ENCODE measurements at places on chromosomes 3 and 15.

- no peaks in the 10 kb centered on the region for H3K36me3 ChIP-seq
- DNase-seq = no peak
- no peaks in the 10 kb centered on the region for H3K27me3 ChIP-seq
- H3K4me3 ChIP-seq = no peak overlapping the region
Observed at GRCh38 chr3:73786321-73786807, 161.6 kb upstream of the PDZRN3 start.

- DNase-seq = no peak
- no peaks in the 10 kb centered on the region for H3K4me1 ChIP-seq
- no peaks in the 10 kb centered on the region for H3K27me3 ChIP-seq
- H3K4me3 ChIP-seq = no peak overlapping the region
- no peaks in the 10 kb centered on the region for H3K36me3 ChIP-seq
Observed at GRCh38 chr3:44223299-44223698, 18.4 kb upstream of the TOPAZ1 start.

DNA sequence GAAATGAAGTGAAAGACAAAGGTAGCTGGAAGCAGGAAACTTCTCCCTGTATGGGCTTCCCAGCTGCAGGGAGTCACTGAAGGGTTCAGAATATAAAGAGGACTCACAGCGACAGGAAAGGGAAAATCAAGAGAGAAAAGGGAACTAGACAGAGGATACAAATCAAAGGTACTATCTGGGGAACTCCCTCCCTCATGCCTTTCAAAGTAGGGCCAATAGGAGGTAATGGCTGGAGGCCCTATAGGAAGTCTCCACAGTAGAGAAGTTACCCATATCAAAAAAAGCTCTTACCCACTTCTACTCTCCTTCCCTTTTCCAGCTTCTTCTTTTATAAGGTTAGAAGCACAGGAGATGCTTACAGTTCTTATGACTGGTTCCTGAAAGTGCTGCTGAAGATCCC lies 43.5 kb downstream of the FMN1 start:
- no peaks in the 10 kb centered on the region for H3K36me3 ChIP-seq
- no peak overlapping the region for H3K27ac ChIP-seq
- DNase-seq = no peak

- H3K4me3 ChIP-seq = no peak overlapping the region
- peaks cover 14% of the 10 kb centered on the region for H3K4me1 ChIP-seq
- no peak overlapping the region for H3K27ac ChIP-seq
- no peaks in the 10 kb centered on the region for H3K27me3 ChIP-seq
- no peaks in the 10 kb centered on the region for H3K36me3 ChIP-seq
Observed at GRCh38 chr3:105747060-105747541, 121.7 kb downstream of the CBLB start.

- peaks cover 21% of the 10 kb centered on the region for H3K4me1 ChIP-seq
- H3K36me3 ChIP-seq = no peaks in the 10 kb centered on the region
- H3K27me3 ChIP-seq = no peaks in the 10 kb centered on the region
- H3K27ac ChIP-seq = no peak overlapping the region
Observed at GRCh38 chr3:194330160-194330559, 21.0 kb downstream of the CPN2 start.

- DNase-seq = peak; percentile 80
- no peaks in the 10 kb centered on the region for H3K36me3 ChIP-seq
- peaks cover 25% of the 10 kb centered on the region for H3K4me1 ChIP-seq
- peak overlapping the region; percentile 92 for H3K27ac ChIP-seq
- H3K4me3 ChIP-seq = no peak overlapping the region
Observed at GRCh38 chr3:45199837-45200648, 26.0 kb downstream of the TMEM158 start.

GRCh38 chr3:152540120-152540519 lies 271.4 kb downstream of the MBNL1 start:
- no peak overlapping the region for H3K27ac ChIP-seq
- no peaks in the 10 kb centered on the region for H3K27me3 ChIP-seq
- H3K4me1 ChIP-seq = no peaks in the 10 kb centered on the region
- H3K4me3 ChIP-seq = no peak overlapping the region

- peak overlapping the region; percentile 64 for H3K4me3 ChIP-seq
- H3K4me1 ChIP-seq = peaks cover 11% of the 10 kb centered on the region
Observed at GRCh38 chr15:90266061-90266431, 574 bp downstream of the NGRN start.

DNA sequence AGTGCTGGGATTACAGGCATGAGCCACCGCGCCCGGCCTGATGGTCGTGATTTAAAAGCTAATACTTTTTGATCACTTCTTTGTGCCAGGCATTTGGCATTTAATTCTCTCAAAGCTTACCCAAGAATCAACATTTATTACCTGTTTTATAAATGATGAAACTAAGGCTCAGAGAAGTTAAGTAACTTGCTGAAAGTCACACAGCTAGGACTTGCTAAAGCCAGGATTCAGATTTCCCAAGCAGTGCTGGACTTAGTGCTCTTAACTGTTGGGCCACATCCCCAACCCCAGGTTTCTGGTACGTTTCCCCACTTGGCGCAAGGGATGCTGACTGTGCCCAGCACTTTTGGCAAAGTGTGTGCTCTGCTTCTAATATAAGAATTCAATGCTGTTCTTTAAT lies 10.5 kb downstream of the GRK7 start:
- H3K4me3 ChIP-seq = no peak overlapping the region
- no peaks in the 10 kb centered on the region for H3K36me3 ChIP-seq
- no peaks in the 10 kb centered on the region for H3K4me1 ChIP-seq
- no peak overlapping the region for H3K27ac ChIP-seq
- DNase-seq = no peak

GRCh38 chr3:157232141-157232540 lies 72.2 kb upstream of the CCNL1 start:
- no peaks in the 10 kb centered on the region for H3K27me3 ChIP-seq
- H3K27ac ChIP-seq = no peak overlapping the region
- H3K4me3 ChIP-seq = no peak overlapping the region
- DNase-seq = no peak
- no peaks in the 10 kb centered on the region for H3K4me1 ChIP-seq

DNA sequence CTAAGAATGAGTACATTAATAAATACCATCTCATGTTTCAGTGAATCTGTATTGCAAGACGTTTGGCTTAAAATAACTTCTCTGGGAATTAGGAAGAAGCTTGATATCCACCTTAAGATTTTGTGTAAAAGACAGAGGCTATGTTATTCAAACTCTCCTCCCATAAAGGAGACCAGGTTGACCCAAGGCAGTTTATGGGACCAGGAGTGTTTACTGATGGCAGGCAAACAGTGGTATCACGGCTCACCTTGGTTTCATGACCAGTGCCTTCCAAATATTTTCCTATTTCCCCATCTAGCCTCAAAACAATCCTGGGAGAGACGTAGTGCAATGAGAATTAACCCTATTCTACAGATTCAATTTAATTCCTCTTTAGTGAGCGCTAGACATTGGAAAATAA lies 90.2 kb upstream of the SNTN start:
- no peak overlapping the region for H3K27ac ChIP-seq
- no peaks in the 10 kb centered on the region for H3K27me3 ChIP-seq
- H3K4me1 ChIP-seq = peaks cover 7% of the 10 kb centered on the region

- peaks cover 18% of the 10 kb centered on the region for H3K4me1 ChIP-seq
- no peaks in the 10 kb centered on the region for H3K27me3 ChIP-seq
- H3K4me3 ChIP-seq = no peak overlapping the region
- peak overlapping the region; percentile 80 for H3K27ac ChIP-seq
- no peak for DNase-seq
Observed at GRCh38 chr15:35727627-35728026, 181.7 kb upstream of the DPH6 start.

DNA sequence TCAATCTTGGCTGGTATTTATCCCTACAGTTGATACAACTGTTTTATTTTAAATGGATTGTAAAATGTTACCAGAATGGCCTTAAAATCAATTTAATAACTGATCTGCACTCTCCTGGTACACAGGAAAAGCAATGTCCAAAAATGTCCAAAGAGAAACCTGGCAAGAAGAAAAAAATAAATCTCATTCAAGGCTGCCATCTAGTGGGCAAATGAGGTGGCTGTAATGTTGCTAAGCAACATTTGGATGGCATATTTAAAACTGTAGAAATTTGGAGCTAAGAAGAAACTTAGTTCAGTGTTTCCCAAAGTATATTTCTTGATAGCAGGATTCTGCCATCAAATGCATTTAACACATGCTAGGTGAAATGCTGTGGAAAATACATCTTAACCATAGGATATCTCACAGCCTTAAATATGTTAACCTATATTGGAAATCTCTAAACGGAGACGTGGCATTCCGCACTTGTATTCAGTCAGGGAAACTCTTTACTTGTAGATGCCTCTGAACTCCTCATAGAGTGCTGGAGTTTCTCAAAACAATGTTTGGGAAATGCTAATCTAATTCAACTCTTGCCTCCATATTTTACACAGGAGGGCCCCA lies 216.8 kb downstream of the ERC2 start:
- H3K27me3 ChIP-seq = no peaks in the 10 kb centered on the region
- H3K36me3 ChIP-seq = no peaks in the 10 kb centered on the region
- H3K4me1 ChIP-seq = peaks cover 18% of the 10 kb centered on the region
- H3K27ac ChIP-seq = no peak overlapping the region

DNA sequence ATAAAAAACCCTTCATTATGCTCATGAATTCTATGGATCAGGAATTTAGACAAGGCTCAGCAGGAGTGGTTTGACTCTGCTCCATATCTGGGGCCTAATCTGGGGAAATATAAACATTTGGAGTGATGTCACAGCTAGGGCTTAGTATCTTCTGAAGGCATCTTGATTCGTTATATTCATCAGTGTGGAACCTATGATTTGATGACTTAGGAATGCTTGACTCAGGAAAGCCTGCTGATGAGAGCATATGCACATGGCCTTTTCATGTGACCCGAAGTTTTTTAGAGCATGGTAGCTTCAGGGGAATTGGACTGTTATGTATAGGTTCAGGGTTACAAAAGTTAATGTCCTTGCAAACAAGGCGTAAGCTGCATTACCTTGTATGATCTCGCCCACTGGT lies 184.9 kb upstream of the LRRC3B start:
- H3K4me3 ChIP-seq = no peak overlapping the region
- no peak overlapping the region for H3K27ac ChIP-seq
- no peaks in the 10 kb centered on the region for H3K36me3 ChIP-seq
- DNase-seq = no peak
- H3K27me3 ChIP-seq = no peaks in the 10 kb centered on the region
- no peaks in the 10 kb centered on the region for H3K4me1 ChIP-seq

DNA sequence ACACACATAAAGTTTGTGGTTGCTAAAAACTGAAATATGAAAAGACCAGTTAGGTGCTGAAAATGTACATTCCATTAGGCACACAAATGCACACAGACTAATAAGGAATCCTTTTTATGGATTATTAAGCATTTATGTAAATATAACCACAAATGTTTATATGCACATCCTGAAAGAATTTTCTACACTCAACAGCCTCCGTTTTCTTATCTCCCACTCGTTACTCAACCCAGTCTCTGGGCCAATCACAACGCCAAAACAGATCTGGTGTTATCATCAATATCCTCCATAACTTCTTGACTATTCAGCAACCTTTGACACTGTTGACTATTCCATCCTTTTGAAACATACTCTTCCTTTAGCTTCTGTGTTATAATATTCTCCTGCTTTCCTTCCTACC lies 136.4 kb downstream of the ATP8B4 start:
- no peak for DNase-seq
- H3K4me1 ChIP-seq = peaks cover 31% of the 10 kb centered on the region
- H3K36me3 ChIP-seq = no peaks in the 10 kb centered on the region
- no peak overlapping the region for H3K4me3 ChIP-seq
- H3K27me3 ChIP-seq = no peaks in the 10 kb centered on the region

- no peak for DNase-seq
- H3K4me1 ChIP-seq = no peaks in the 10 kb centered on the region
- H3K4me3 ChIP-seq = no peak overlapping the region
- H3K27me3 ChIP-seq = no peaks in the 10 kb centered on the region
- H3K27ac ChIP-seq = no peak overlapping the region
Observed at GRCh38 chr15:69767191-69767590, 314.6 kb downstream of the RPLP1 start.

GRCh38 chr15:29776859-29777258 lies 45.4 kb downstream of the TJP1 start:
- no peak overlapping the region for H3K4me3 ChIP-seq
- no peaks in the 10 kb centered on the region for H3K36me3 ChIP-seq
- no peaks in the 10 kb centered on the region for H3K27me3 ChIP-seq
- peaks cover 21% of the 10 kb centered on the region for H3K4me1 ChIP-seq

DNA sequence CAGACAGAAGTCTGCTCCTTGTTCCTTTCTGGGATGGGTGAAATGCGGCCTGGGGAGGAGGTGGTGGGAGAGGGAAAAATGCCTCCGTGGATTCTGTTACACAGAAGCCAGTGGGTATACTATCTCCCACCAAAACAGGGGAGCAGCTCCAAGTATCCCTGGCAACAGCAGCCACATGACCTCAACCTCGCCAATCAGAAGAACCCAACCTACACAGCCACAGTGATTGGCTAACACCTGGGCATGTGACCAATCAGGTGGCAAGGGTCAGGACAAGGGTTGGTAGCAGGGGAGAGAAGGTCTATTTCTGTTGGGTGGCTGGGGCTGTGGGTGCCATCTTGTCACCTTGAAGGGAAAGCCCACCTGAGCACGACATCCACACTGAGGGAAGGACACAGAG lies 9.1 kb upstream of the ACAD9 start:
- no peak overlapping the region for H3K27ac ChIP-seq
- H3K27me3 ChIP-seq = no peaks in the 10 kb centered on the region
- H3K36me3 ChIP-seq = no peaks in the 10 kb centered on the region

- H3K27me3 ChIP-seq = no peaks in the 10 kb centered on the region
- no peaks in the 10 kb centered on the region for H3K4me1 ChIP-seq
- no peak for DNase-seq
- H3K4me3 ChIP-seq = no peak overlapping the region
Observed at GRCh38 chr3:108441071-108441507, 69.3 kb downstream of the MYH15 start.

GRCh38 chr15:67319961-67320360 lies 65.4 kb downstream of the IQCH start:
- no peaks in the 10 kb centered on the region for H3K4me1 ChIP-seq
- H3K27ac ChIP-seq = no peak overlapping the region
- no peaks in the 10 kb centered on the region for H3K36me3 ChIP-seq
- H3K27me3 ChIP-seq = no peaks in the 10 kb centered on the region
- H3K4me3 ChIP-seq = no peak overlapping the region
- no peak for DNase-seq

DNA sequence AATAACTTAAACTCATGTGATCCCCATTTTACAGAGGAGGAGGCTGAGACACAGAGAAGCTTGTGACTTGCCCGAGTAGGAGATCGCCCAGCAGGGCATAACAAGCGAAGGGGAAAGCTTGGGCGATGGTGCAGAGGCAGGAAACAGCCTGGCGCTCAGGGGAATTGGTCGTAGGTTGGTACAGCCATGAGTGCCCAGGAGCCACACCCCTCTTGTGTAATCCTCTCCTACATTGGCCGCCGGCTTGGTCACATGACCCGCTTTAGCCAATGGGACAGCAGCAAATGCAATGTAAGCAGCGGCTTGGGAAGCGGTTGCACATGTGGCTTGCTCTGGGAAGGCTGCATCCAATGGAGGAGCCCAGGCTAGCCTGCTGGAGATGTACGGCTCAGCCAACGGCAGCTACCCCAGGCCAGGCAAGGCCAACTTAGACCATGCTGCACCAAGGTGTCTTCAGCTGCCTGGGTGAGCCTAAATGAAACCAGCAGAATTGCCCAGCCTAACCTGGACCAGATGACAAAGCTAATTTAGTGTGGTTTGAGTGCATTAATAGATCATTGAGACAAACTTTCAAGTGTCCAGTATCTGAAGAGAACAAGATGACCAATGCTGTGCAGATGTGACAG lies 50.3 kb upstream of the SLC6A6 start:
- no peak overlapping the region for H3K4me3 ChIP-seq
- H3K27me3 ChIP-seq = no peaks in the 10 kb centered on the region
- H3K4me1 ChIP-seq = no peaks in the 10 kb centered on the region
- no peaks in the 10 kb centered on the region for H3K36me3 ChIP-seq
- peak; percentile 77 for DNase-seq
